ENCODE measurements at places on chromosomes 7 and 10. TPM values are rescaled to one million over a fixed set of nuclear protein-coding genes. Genes with fewer than 3 reads are reported as not detected.

GRCh38 chr7:43463401-43463980 is 119.4 kb upstream of the STK17A start:
- no peaks in the 10 kb centered on the region for H3K36me3 ChIP-seq
- no peaks in the 10 kb centered on the region for H3K27me3 ChIP-seq
- H3K4me1 ChIP-seq, result no peaks in the 10 kb centered on the region
- H3K27ac ChIP-seq, result no peak overlapping the region
- no peak for DNase-seq

GRCh38 chr10:84511106-84511505 is 182.7 kb downstream of the CCSER2 start:
- H3K36me3 ChIP-seq, result peaks cover 13% of the 10 kb centered on the region
- H3K4me3 ChIP-seq, result no peak overlapping the region
- no peaks in the 10 kb centered on the region for H3K27me3 ChIP-seq
- H3K4me1 ChIP-seq, result no peaks in the 10 kb centered on the region

DNA sequence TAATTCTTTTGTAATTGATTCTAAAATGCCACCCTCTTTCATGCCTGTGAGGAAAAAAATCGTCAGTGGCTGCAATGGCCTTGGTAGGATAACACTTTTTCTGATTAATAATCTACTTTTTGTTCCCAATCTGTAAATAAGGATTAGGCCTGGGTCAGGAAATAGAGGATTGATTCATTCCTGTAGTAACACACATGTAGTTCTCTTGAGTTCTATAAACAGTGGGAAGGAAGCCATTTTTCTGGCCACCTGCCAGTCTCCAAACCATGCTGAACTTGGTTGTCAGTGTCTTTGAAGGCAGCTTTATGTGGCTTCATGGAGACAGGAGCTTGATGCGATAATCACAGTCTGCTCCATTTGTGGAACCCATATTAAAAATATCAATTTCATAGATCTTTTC is 169.3 kb upstream of the NFE2L3 start:
- H3K36me3 ChIP-seq, result no peaks in the 10 kb centered on the region
- no peaks in the 10 kb centered on the region for H3K4me1 ChIP-seq
- H3K27ac ChIP-seq, result no peak overlapping the region
- no peak overlapping the region for H3K4me3 ChIP-seq
- H3K27me3 ChIP-seq, result no peaks in the 10 kb centered on the region

DNA sequence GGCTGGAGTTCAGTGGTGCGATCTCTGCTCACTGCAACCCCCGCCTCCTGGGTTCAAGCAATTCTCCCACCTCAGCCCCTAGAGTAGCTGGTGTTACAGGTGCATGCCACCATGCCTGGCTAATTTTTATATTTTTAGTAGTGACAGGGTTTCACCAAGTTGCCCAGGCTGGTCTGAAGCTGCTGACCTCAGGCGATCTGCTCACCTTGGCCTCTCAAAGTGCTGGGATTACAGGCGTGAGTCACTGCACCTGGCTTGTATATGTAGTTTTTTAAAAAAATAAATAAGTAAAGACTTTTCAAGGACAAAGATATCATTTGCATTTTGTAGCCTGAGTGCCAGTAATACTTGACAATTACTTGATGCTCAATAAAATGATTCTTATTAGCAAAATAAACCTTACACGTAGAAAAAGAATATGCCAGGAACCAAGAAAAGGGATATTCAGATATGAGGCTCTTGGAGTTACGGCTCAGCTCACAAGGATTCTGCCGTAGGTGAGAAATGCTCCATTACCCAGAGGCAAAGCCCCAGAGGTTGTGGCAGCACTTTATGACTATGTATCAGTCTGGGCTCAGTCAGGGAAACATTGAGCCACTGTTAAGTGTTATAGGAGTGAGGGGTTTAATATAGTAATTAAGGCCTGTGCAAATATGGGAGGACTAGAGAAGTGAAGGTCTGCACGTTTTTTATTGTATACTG is 98.5 kb downstream of the TPST1 start:
- DNase-seq, result no peak
- H3K27ac ChIP-seq, result no peak overlapping the region
- no peaks in the 10 kb centered on the region for H3K4me1 ChIP-seq
- H3K36me3 ChIP-seq, result no peaks in the 10 kb centered on the region

CADPS2 gene
- 31.8 TPM for total RNA-seq

- H3K36me3 ChIP-seq, result no peaks in the 10 kb centered on the region
- no peaks in the 10 kb centered on the region for H3K4me1 ChIP-seq
- H3K4me3 ChIP-seq, result no peak overlapping the region
- H3K27ac ChIP-seq, result no peak overlapping the region
Measured at GRCh38 chr7:146090023-146090645, 26.5 kb upstream of the CNTNAP2 start.

ANKRD30A gene
- total RNA-seq, result not detected

DNA sequence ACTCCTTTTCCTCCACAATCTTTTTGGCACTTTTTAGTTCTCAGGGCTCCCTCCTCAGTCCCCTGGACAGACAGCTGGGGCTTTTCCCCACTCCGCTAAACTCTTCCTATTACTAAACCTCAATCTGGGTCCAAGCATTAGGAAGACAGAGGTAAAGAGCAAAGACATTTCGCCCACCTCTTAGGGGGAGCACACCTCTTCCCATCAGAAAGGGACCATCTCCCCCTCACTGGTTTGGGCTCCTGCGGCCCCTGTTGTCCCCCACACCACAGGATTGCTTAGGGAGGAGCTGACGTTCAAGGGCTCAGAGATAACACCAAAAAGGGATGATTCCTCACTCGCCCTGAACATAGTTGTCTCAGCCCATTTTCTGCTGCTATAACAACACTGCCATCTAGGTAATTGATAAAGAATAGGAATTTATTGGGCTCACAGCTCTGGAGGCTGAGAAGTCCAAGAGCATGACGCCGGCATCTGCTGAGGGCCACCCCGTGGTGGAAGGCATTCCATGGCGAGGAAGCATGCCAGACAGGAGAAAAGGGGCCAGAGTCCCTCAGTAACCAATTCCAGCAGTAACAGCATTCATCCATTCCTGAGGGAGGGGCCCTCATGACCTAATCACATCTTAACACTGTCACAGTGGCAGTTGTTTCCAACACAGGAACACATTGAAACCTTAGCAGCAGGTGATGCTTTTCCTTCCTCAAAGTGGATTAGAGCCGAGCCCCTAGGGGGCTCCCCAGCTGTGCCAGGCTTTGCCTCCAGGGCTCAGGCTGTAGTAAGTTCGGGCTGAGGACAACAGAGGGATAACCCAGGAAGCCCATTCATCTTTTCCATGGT is 209.6 kb downstream of the EBF3 start:
- H3K27ac ChIP-seq, result no peak overlapping the region
- DNase-seq, result peak; percentile 19

CYP2C18 gene
- total RNA-seq, result not detected

DNA sequence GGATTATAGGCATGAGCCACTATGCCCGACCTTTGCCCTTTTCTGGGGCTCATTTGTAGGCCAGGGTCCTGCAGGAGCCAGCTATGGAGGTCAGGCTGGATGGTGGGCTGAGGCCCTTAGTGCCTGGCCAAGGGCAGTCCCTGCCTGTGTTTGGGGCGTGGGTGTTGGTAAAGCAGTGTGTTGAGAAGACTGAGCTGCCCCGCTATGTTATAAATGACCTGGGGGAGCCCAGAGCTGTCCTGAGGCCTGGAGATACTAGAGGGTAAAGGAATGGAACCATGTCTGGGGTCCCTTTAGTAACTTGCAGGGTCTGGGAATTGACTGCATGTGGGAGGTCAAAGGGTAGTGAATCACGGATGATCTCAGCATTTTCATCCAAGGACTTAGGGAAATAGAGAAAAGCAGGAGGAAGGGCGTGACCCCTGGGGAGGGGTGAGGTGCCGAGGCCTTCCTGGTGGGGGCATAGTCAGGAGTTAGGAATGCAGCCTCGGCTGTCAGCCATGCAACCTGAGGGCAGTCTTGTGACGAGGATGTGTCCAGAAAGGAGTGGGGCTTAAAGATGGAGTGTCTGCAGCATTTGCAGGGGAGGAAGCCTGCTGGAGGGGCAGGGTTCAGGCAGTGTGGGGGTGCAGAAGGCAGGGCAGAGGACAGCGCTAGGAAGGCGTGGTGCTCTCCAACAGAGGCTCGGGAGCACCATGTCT is 31.5 kb downstream of the TMEM248 start:
- no peaks in the 10 kb centered on the region for H3K27me3 ChIP-seq
- H3K27ac ChIP-seq, result no peak overlapping the region
- peaks cover 61% of the 10 kb centered on the region for H3K36me3 ChIP-seq
- no peak for DNase-seq
- H3K4me3 ChIP-seq, result no peak overlapping the region
- H3K4me1 ChIP-seq, result peaks cover 7% of the 10 kb centered on the region

DNA sequence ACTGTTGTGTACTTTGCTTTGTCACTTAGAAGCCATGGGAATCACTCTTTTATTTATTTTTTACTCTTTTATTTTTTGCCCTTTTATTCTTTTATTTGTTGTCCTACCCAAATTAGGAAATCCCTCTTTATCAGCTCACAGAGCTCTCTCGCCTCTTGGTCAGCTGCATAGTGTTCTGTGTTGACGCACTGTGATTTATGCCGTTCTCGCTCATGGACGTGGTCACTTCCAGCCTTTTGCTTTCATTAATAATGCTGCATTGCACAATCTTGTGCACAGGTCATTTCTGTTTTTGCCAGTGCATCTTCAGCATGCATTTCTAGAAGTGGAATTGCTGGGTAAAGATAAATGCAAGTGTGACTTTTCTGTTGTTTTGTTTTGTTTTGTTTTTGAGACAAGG is 42.3 kb downstream of the FBH1 start:
- H3K27me3 ChIP-seq, result no peaks in the 10 kb centered on the region
- peaks cover 63% of the 10 kb centered on the region for H3K36me3 ChIP-seq

- no peak for DNase-seq
- H3K27ac ChIP-seq, result no peak overlapping the region
- H3K36me3 ChIP-seq, result no peaks in the 10 kb centered on the region
Measured at GRCh38 chr10:49612513-49613164, 1.2 kb upstream of the CHAT start.

SDK1 gene
- total RNA-seq, result 13.3 TPM

- H3K4me3 ChIP-seq, result peak overlapping the region; percentile 77
- DNase-seq, result no peak
- no peaks in the 10 kb centered on the region for H3K36me3 ChIP-seq
- no peaks in the 10 kb centered on the region for H3K4me1 ChIP-seq
Measured at GRCh38 chr10:70051848-70052247, 798 bp upstream of the MACROH2A2 start.

TUBAL3 gene
- total RNA-seq, result not detected

- no peak overlapping the region for H3K4me3 ChIP-seq
- H3K4me1 ChIP-seq, result no peaks in the 10 kb centered on the region
- H3K36me3 ChIP-seq, result no peaks in the 10 kb centered on the region
- H3K27ac ChIP-seq, result no peak overlapping the region
- no peak for DNase-seq
Measured at GRCh38 chr10:70911386-70911785, 23.0 kb upstream of the PCBD1 start.

GRCh38 chr10:119371704-119372663 is 164.6 kb downstream of the GRK5 start:
- H3K36me3 ChIP-seq, result no peaks in the 10 kb centered on the region
- DNase-seq, result no peak
- no peak overlapping the region for H3K4me3 ChIP-seq

RHOBTB1 gene
- 13.6 TPM for total RNA-seq

DNA sequence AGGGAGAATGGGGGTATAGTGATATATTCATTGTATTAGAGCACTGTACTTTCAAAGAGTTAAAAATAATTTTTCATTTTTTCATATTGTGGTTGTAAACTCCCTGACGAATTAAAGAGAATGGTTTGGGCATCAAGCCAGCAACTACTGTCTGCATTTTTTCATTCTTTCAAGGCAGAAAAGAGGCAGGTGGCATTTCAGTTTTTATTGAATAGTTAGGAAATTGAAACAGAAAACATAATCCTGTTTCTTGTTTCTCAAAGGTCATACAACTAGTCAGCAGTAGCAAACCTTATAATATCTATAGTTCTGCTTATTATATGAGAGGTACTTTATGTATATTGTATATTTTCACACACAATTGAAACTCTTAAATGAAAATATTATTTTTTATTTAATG is 303.9 kb upstream of the KCND2 start:
- H3K27ac ChIP-seq, result no peak overlapping the region
- H3K4me3 ChIP-seq, result no peak overlapping the region
- no peaks in the 10 kb centered on the region for H3K27me3 ChIP-seq
- H3K36me3 ChIP-seq, result no peaks in the 10 kb centered on the region
- no peaks in the 10 kb centered on the region for H3K4me1 ChIP-seq

- no peaks in the 10 kb centered on the region for H3K4me1 ChIP-seq
- DNase-seq, result no peak
- no peak overlapping the region for H3K27ac ChIP-seq
Measured at GRCh38 chr7:114630201-114630990, 215.8 kb downstream of the FOXP2 start.

DNA sequence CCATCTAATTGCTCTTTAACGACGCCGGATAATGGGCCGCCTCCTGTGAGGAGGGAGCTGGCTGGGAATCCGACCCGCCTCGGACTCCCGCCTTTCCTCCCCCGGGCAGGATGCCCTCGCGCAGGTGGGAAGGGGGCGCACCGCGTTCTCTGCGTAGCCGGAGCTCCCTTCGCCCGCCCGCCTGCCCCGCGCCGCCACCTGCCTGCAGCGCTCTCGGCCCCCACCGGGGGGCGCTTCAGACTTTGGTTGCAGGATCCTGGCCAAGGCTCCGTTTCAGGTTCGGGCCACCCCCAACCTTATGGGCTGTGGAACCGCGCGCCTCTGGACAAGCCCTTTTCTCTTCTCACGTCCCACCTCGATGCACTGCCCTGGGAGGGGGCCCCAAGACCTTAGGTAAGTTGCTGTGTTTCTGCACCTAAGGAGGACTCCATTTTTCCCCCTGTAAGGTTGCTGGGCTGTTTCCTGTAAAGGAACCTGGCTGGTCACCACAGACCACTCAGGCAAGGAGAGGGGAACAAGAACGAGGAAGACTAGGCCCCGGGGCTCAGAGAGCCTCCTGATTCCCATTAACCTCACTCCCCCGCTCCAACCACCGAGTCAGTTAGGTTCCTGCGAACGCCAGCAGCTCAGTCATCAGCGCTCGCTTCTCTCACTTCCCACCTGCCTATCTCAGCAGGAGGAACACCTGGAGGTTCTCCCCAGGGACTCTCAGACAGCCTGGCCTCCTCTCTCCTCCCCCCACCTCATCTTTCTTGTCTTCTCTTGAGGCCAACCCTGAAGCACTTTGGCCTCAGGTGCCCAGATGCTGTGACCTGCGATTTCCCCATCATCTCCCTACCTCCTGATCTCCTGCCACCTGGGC is 11.3 kb upstream of the KAZALD1 start:
- H3K27ac ChIP-seq, result no peak overlapping the region
- peaks cover 11% of the 10 kb centered on the region for H3K4me1 ChIP-seq
- peak overlapping the region; percentile 9 for H3K4me3 ChIP-seq
- no peaks in the 10 kb centered on the region for H3K36me3 ChIP-seq

- H3K4me3 ChIP-seq, result no peak overlapping the region
- H3K27ac ChIP-seq, result no peak overlapping the region
- no peak for DNase-seq
Measured at GRCh38 chr10:124691421-124692099, 52.6 kb downstream of the FAM53B start.

- H3K36me3 ChIP-seq, result no peaks in the 10 kb centered on the region
- H3K27me3 ChIP-seq, result no peaks in the 10 kb centered on the region
- no peak for DNase-seq
- H3K4me3 ChIP-seq, result no peak overlapping the region
Measured at GRCh38 chr7:26533217-26533616, 241.6 kb downstream of the SNX10 start.
